Effector memory CD8-positive, alpha-beta T cell (primary cell): ENCODE measurements at places on chromosomes 11 and 22.

DNA sequence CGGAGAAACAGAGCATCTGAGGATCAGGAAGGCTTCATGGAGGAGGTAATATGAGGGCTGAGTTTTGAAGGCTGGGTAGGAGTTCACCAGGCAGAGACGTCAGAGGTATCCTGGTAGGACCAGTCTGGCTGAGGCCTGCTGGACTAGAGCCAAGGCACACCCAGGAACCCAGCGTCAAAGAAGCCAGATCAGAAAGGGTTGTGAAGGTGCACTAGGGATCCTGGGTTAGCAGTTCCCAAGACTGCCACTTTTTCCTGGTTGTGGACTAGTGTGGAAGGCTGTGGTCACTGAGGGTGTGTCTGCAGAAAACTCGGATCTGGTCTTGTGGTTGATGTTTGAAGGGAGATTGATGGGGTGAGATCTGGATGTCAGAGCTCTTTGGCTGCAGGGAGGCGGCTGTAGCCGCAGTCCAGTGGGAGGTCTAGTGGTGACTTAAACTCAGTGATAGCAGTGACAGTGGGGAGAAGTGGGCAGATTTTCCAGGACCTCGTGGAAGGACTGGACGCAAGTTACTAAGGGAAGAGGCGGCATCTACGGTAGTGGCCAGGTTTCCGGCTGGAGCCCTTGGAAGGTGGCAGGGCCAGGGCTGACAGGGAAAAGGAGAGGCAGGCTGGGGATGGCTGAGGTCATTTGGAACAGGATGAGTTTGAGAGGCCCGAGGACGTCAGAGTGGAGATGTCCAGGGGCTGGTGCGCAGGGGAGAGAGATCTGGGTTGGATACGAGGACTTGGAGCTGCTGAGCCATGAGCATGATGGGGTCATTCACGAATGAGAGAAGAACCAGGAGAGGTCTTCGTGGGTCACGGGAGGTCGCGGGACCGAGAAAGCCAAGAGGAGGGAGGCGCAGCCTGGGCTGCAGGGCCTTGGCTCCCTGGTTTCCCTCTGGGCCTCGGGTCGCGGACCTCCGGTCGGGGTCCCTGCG is 10.9 kb downstream of the RELA start:
- no peak for DNase-seq

DNA sequence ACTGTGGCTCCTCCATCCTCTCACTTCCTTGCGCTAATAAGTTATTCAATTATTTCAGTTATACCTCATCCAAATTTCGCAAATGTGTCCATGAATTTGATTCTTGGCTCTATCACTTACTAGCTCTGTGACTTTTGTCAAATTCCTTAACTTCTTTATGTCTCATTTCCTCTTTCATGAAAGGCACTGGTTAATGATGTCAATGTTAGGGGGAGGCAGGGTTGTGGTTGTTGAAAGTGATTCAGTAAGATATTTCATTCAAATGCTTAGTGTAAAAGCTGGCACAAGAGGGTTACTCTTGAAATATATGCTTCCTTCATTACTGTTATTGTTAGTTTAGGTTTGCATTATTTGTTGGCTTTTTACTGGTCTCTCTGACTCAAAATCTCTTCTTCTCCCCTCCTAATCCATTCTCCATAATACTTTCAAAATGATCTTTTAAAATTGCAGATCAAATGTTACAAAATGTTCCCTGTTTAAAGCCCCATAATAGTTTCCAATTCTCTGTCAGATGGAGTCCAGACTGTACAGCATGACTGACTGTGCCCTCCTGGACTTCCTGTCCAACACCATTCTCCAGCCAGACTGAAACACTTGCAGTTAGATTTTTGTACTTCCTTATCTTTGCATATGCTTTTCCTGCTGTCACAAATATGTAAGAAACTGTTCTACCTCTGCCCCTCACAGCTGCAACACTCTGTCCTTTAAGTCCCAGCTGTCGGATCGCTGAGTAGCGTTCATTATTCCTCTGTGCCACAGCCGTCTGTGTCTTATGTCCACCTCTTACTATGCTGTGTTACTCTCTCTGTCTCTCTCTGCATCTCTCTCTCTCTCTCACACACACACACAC is 510.6 kb upstream of the RAG2 start:
- DNase-seq: no peak

- DNase-seq: no peak
Observed at GRCh38 chr11:76148231-76148630, 58.1 kb downstream of the WNT11 start.

DNA sequence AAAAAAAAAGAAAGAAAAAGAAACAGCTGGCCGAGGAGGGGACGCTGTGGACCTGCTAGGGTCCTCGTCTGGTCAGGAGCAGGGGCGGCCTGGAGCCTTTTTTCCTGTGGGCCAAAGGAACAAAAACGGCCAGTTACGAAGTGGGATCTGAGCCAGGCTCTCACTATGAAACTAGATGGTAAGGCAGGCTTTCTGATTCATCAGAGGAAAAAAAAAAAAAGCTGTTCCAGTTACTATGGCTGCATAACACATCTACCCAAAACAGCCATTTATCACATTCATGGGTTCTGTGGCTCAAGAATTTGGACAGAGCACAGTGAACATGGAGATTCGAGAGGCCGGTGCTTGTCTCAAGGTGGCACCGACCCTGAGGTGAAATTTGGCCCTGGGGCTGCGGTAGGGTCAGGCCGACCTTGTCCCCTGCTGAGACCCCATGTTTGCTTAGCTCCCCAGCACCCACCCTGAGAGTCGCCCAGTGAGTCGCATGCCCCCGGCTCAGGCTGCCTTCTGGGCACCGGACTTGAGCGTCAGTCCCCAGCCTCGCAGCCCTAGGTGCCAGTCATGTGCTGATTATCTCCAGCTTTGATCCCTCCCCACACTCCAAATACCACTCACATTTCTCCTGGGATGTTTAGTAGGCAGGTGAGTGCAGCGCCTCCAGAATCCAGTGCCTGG is 34.2 kb downstream of the MRGPRD start:
- no peak for DNase-seq

GRCh38 chr11:43359422-43359818 is 700 bp downstream of the TTC17 start:
- DNase-seq: no peak

GRCh38 chr22:42018224-42018623 is 19.6 kb downstream of the WBP2NL start:
- no peak for DNase-seq

GRCh38 chr11:2734181-2735052 is 34.6 kb upstream of the KCNQ1OT1 start:
- no peak for DNase-seq

DNA sequence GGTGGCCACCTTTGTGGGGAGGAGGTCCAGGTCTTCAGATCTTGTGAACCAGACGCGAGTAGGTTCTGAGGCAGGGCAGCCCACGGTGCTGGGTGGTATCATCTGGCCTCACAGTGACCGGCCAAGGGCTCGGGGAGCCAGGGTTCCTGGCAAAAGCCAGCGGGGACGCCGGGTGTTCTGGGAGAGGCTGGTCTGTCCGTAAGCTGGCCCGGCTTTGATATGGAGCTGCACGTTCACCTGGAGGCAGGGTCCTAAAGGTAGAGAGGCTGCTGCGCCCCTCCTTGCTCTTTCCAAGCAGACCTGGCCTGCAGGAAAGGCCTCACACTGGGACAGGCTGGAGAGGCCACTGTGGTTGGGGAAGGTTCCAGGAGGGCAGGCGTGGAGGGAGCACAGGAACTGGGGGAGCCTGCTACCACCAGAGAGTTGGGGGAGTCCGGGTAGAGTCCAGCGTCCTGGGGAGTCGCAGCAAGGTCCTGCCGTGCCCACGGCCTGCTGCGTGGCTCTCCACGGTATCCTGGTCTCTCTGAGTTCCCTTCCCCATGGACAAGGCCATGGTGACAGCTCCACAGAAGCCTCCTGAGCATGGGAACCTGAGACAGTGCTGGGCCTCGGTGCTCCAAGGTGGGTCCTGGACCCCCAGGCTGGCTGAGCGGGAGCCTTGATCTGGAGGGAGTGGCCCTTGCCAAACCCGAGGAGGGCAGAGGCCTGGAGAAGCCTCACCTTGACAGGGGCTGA is 452.4 kb upstream of the B3GAT1 start:
- DNase-seq: no peak

DNA sequence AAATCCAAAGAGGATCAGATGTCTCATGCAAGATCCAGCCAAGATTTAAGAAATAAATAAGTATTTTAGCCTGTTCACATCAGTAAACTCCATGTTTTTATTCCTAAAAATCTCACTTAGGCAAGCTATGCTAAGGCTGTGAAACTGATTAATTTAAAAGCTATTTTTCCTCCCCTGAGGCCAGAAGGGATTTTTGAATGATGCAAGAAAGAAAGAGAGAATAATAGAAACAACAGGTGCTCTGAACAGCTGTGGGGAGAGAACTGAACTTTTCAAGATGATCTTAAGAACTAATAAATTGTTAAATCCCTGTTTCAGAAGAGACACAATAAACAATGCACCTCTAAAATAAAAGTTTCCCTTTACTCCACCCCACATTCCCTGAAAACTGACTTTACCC is 241.6 kb downstream of the DLG2 start:
- DNase-seq: no peak

GRCh38 chr11:94800414-94800813 is 32.3 kb downstream of the AMOTL1 start:
- no peak for DNase-seq

- peak; percentile 23 for DNase-seq
Observed at GRCh38 chr22:19679522-19680101, 34.7 kb upstream of the SEPTIN5 start.

DNA sequence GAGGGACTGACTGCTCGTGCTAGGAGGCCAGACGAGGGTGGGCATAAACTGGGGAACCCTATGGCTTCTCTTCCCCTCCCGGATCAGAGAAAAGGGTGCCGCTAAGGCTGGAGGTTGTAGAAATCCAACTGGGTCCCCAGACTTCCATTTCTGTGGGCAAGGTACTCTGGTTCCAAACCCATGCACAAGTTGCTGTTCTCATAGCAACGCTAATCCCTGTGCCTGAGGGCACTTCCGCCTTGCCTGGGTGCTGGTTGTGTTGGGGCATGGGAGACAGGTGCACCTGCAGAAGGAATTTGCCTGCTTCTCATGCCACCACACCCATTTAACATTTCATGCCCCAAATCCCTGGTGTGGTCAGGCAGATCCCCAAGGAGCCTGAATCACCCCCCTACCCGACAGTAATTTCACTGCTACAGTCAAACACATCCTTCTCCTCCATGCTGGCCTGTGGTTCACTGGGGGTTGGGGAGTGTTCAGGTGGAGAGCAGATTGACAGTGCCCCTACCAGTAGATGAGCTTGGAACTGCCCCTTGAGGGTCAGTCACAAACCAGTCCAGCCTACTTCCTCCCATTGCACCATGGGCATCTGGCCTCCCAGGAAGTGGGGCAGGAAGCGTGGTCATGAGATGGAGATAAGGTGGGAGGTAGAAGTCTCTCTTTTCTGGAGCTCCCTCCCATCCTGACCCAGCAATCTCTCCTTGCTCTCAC is 1.2 kb downstream of the C2CD2L start:
- no peak for DNase-seq

- DNase-seq: no peak
Observed at GRCh38 chr11:62652161-62653006, 718 bp downstream of the INTS5 start.

- DNase-seq: no peak
Observed at GRCh38 chr22:34055525-34056200, 135.4 kb upstream of the LARGE1 start.

DNA sequence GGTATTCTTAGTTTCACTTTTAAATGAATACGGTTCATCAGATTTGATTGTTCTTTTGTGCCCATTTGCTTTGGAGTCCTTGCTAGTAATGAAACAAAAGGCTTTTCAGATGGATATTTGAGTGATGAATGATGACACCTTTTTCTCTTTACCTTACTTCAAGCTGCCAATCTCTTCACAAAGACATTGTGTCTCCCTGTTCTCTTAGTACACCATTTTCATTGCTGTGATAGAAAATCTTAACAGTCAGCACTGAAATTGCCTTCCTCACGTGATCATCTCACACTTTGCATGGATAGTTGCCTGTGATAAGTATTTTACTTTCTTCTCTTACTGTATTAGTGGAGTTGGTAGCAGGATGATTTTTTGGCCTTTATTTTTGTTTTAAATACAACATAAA is 396.6 kb downstream of the NELL1 start:
- DNase-seq: no peak

GRCh38 chr11:9092853-9093778 is 1.7 kb upstream of the SCUBE2 start:
- no peak for DNase-seq

DNA sequence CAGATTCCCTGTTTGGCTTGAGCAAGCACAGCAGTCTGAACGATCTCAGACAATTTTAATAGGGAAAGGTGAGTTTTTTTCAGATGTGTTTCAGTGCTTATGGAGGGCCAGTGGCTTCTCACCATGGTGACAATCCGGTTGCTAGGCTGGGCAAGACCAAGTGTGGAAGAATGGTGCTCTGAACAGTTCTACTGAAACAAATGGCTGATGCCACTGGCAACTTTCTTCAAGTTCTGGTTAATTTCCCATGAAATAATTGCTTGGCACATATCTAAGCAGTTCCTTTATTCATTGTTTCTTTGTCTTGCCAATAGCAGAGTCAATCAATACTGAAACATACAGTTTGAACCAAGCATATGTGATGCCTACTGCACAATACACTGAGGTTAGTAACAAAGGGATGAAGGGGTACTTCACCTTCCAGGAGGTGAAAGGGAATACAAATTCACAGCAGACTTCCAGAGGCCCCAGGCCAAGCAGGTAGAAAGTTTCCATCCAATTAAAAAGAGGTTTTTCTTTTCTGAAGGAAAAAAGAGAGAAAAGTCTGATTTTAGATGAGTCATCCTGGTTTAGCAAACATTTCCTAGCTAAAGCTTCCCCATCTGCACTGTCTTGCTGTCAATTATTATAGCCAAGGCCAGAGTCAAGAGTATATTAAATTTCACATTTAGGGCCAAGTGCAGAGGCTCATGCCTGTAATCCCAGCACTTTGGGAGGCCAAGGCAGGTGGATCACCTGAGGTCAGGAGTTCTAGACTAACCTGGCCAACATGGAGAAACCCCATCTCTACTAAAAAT is 21.2 kb upstream of the NDUFC2 start:
- DNase-seq: no peak

GRCh38 chr11:17719028-17719937 is at the start of gene MYOD1:
Gene MYOD1, plus strand, starts transcription at chr11:17719571. Its CDS starts 212 bp downstream, at chr11:17719783.
- no peak for DNase-seq

DNA sequence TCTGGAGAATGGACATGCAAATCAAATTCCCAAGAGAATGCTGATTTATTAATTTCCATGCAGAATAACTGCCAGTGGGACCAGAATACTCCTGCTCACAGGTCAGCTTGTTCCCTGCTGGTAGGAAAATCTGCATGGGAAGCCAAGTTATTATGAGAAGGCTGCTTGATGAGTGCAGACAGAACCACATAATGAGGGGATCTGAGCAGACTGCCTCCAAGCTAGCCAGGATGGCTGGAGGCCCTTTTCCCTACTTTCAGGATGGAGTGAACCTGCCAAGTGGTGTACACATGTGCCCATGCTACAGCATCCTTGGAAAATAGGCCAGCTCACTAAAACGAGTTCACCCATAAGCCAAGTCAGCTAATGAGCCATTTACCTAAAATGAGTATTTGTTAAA is 55.2 kb upstream of the ZBED5 start:
- no peak for DNase-seq

DNA sequence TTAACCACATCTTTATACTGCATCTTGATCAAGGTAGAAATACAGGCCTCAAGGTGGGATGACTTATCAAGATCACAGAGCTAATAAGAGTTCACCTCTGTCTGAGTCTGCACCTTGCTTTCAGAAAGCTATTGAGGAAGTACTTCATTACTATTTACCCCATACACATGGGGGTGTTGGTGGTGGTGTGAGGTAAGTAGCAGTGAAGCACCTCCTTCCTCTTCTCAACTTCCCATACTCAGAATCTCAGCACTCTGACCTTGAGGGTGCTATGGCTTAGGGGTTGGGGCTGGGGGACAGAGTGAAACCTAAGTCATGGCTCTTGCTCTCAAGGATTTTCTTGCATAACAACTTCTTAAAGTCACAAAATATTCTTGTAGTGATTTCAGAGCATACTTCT is 56.9 kb downstream of the ME3 start:
- DNase-seq: no peak
